Activated CD8-positive, alpha-beta T cell treated with anti-CD3 and anti-CD28 coated beads for 36 hours (primary cell): ENCODE measurements at places on chromosomes 2 and 18. TPM values are rescaled to one million over a fixed set of nuclear protein-coding genes. Genes with fewer than 3 reads are reported as not detected.

- DNase-seq = no peak
- no peaks in the 10 kb centered on the region for H3K27me3 ChIP-seq
- H3K36me3 ChIP-seq = peaks cover 19% of the 10 kb centered on the region
- no peak overlapping the region for H3K4me3 ChIP-seq
These were observed 49.2 kb downstream of the NPAS2 start for GRCh38 chr2:100869120-100869519.

- no peaks in the 10 kb centered on the region for H3K27me3 ChIP-seq
- DNase-seq = no peak
These were observed 435.5 kb upstream of the CRIM1 start for GRCh38 chr2:35920061-35920460.

GRCh38 chr2:226738821-226739544, 60.6 kb downstream of the IRS1 start:
- H3K27me3 ChIP-seq = no peaks in the 10 kb centered on the region
- no peak for DNase-seq
- H3K27ac ChIP-seq = no peak overlapping the region
- H3K4me3 ChIP-seq = no peak overlapping the region
- H3K36me3 ChIP-seq = peaks cover 2% of the 10 kb centered on the region

DNA sequence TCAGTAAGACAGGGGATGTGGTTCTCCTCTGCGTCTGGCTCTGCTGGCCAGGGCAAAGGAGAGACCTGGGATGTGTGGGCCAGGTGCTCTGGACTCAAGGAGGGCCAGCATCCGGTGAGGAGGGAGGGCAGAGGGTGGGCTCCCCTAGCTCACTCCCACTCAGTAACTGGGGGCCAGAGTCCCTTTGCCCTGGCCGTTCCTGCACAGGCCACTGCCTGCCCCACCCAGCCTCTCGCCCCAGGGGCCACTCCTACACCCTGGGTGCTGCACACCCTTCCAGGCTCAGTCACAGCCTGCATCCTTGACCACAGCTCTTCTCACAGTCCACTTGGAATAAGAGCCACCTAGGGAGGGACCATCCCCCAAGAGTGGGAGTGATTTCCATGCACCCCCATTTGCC, 41.0 kb downstream of the SNED1 start:
- no peaks in the 10 kb centered on the region for H3K36me3 ChIP-seq
- H3K27ac ChIP-seq = no peak overlapping the region
- H3K27me3 ChIP-seq = no peaks in the 10 kb centered on the region
- no peak overlapping the region for H3K4me3 ChIP-seq

- H3K27me3 ChIP-seq = peaks cover 1% of the 10 kb centered on the region
- no peak overlapping the region for H3K4me3 ChIP-seq
- no peaks in the 10 kb centered on the region for H3K36me3 ChIP-seq
- no peak for DNase-seq
- no peaks in the 10 kb centered on the region for H3K4me1 ChIP-seq
These were observed 109.4 kb downstream of the PARD3B start for GRCh38 chr2:204654669-204655068.

DNA sequence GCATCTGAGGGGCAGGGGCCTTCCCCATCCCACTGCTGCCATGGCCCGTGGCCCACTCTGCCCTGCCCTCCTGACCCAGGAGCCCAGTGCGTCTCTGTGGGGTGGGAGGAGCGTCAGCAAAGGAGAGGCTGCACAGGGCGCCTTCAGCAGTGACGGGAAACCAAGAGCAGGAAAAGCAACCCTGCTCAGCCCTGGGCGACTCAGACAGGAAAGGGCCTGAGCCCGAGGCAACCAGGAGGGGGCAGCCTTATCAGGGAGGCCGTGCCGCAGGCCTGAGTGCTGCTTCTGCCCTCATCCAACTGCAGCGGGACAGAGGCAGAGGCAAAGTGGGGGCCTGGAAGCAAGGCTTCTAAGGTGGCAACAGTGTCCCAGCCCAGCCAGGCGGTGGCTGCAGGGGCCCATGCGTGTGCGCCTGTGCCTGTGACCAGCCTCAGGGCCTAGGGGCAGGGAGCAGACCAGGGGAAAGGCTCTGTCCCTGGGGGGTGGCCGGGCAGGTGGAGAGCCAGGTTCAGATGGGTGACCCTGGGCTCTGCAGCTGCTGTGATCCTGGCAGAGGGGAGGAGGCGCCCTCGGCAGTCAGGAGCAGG, 23.3 kb upstream of the ALPI start:
- H3K27ac ChIP-seq = no peak overlapping the region
- no peak overlapping the region for H3K4me3 ChIP-seq
- DNase-seq = no peak
- no peaks in the 10 kb centered on the region for H3K27me3 ChIP-seq
- no peaks in the 10 kb centered on the region for H3K4me1 ChIP-seq
- no peaks in the 10 kb centered on the region for H3K36me3 ChIP-seq

- no peak overlapping the region for H3K27ac ChIP-seq
- H3K27me3 ChIP-seq = no peaks in the 10 kb centered on the region
- H3K36me3 ChIP-seq = peaks cover 25% of the 10 kb centered on the region
- H3K4me3 ChIP-seq = no peak overlapping the region
These were observed 141.1 kb downstream of the EIPR1 start for GRCh38 chr2:3236300-3237045.

DNA sequence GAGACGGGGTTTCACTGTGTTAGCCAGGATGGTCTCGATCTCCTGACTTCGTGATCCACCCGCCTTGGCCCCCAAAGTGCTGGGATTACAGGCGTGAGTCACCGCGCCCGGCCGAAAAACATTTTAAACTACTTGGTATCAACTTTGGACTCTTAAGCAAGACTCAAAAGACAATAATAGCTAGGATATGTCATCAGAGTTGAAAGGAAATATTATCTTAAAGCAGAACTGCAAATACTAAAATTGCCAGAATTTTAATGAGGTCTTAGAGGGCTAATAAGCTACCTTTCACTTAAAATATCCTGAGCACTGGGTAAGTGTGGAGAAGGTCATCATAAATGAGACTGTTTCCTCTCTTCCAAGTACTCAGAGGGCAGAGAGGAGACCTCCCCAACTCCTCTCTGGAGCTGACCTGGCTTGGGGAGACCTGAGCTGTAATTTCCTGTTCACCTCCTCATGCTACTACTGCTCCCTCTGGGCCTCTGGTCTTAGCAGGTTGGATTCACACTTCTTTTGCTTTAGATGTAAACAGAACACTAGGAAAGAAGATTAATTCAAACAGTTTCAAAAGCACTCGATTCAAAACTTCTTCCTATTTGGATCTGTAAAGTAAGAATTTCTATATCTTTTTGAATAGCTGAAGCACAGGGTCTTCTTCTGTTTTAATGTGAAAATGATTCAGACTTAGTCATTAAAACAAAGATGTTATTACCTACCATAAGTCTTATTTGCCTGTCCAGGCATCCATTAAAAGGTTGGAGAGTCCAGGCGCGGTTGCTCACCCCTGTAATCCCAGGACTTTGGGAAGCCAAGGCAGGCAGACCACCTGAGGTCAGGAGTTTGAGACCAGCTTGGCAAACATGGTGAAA, 16.5 kb downstream of the CNRIP1 start:
- peaks cover 4% of the 10 kb centered on the region for H3K27me3 ChIP-seq
- DNase-seq = no peak

GRCh38 chr2:154402213-154402612, 296.3 kb upstream of the KCNJ3 start:
- no peaks in the 10 kb centered on the region for H3K27me3 ChIP-seq
- no peaks in the 10 kb centered on the region for H3K36me3 ChIP-seq
- DNase-seq = no peak
- H3K4me1 ChIP-seq = no peaks in the 10 kb centered on the region
- no peak overlapping the region for H3K4me3 ChIP-seq

DNA sequence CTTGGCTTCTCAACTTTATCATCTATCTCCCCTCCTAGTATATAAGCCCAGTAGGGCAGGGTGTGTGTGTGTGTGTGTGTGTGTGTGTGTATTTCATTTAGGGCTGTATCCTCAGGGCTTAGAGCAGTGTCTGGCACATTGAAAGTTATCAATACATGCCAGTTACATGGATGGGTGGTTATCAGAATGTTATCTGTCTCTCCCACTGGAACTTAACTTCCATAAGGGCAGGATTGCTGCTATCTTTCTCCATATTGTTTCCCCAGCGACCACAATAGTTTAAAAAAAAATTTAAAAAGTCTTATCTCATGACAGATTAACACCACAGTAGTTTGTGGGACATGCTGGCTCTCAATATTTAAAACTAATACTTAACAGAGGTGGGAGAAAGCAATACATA, 488.9 kb downstream of the PLCL1 start:
- H3K4me1 ChIP-seq = peaks cover 3% of the 10 kb centered on the region
- no peaks in the 10 kb centered on the region for H3K36me3 ChIP-seq
- H3K4me3 ChIP-seq = no peak overlapping the region
- no peak for DNase-seq

- no peak for DNase-seq
- H3K4me1 ChIP-seq = no peaks in the 10 kb centered on the region
- no peaks in the 10 kb centered on the region for H3K36me3 ChIP-seq
These were observed 95.9 kb downstream of the LYPD6B start for GRCh38 chr2:149134335-149134923.

GRCh38 chr2:144659731-144660275, 139.9 kb upstream of the ZEB2 start:
- H3K4me1 ChIP-seq = peaks cover 4% of the 10 kb centered on the region
- no peaks in the 10 kb centered on the region for H3K36me3 ChIP-seq
- no peak overlapping the region for H3K4me3 ChIP-seq
- no peak overlapping the region for H3K27ac ChIP-seq
- H3K27me3 ChIP-seq = no peaks in the 10 kb centered on the region
- DNase-seq = peak; percentile 72

DNA sequence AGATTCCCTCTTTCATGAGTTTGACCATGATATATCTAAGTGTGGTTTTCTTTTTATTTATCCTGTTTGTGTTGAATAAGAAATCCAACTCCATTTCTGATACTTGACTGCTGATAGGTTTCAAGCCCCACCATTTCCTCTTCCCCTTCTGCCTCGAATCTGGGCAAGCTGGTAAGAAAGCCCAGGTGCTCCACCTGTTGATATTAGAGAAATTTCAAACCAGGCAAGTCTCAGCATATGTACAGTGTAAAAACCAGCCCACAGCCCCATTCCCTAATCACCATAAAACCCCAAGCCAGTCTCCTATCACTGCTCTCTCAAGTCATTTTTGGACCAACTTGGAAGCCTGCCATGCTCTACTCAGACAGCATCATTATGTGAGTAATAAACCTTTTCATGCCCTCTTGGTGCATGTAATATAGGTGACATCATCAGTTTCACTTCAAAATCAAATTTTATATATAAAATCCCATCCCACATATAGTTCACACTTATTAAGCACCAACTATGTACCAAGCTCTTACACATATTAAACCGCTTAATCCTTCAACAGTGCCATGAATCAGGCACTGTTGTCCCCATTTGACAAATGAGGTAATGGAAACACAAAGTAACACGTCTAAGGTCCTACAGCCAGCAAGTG, 46.6 kb downstream of the SMAD2 start:
- H3K36me3 ChIP-seq = peaks cover 67% of the 10 kb centered on the region
- no peaks in the 10 kb centered on the region for H3K27me3 ChIP-seq
- H3K4me3 ChIP-seq = no peak overlapping the region
- peak; percentile 62 for DNase-seq

DNA sequence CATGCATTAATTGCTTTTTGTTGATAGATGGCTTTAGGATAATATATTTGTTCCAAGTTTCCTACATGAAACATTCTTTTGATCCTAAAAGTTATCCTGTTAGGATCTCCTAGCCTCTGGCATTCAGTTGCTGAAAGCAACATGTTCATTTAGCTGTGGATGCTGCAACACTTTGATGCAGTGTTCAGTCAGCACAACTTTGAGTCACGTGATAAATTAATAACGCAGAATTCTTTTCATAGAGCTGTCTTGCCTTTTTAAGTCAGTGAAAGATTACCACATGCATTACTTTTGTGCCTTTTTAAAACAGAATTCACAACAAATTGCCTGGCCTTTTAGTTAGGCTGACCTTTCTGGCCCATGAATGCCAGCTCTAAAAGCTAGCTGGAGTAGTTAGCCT, 1467.9 kb upstream of the ZEB2 start:
- no peaks in the 10 kb centered on the region for H3K4me1 ChIP-seq
- H3K4me3 ChIP-seq = no peak overlapping the region
- no peak for DNase-seq
- H3K27me3 ChIP-seq = no peaks in the 10 kb centered on the region
- H3K36me3 ChIP-seq = no peaks in the 10 kb centered on the region

DNA sequence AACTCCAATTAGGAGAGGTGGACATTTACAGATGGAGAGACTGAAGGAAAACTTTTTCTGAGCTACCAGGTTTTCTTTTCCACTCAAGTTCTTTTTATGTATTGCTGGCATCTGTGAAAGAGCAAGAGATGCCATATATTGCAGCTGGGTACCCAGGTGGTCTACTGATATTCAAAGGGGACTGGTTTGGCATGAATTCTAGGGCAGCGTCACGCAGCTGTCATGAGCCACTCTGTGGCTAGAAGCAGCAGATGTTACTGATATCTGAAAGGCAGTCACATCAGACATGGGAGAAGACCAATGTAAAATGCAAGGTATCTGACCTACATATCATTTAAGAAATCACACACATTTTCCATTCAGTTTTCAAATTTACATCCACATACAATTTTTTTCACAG, 408.8 kb downstream of the GALNT13 start:
- no peaks in the 10 kb centered on the region for H3K4me1 ChIP-seq
- DNase-seq = no peak
- H3K4me3 ChIP-seq = no peak overlapping the region
- H3K36me3 ChIP-seq = no peaks in the 10 kb centered on the region

DNA sequence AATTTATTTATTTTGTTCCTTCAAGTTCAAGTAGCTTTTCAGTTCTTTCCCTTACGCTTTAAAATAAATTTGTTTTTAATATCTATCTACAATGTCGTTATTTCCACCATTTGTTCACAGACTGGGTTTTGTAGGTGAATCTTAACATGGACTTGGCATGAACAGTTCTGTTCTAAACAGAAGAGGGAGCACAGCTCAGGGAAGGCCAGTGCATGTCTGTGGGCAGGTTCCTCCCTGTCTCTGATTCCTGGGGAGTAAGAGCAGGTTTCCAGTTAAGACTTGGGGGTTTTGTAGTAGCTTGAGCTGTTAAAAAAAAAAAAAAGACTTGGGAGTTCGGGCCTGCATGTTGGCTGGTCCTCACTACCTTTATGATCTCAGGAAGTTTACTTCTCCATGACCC, 11.1 kb downstream of the TTL start:
- DNase-seq = no peak
- no peaks in the 10 kb centered on the region for H3K27me3 ChIP-seq
- peaks cover 9% of the 10 kb centered on the region for H3K36me3 ChIP-seq
- no peaks in the 10 kb centered on the region for H3K4me1 ChIP-seq
- no peak overlapping the region for H3K4me3 ChIP-seq
- no peak overlapping the region for H3K27ac ChIP-seq

DNA sequence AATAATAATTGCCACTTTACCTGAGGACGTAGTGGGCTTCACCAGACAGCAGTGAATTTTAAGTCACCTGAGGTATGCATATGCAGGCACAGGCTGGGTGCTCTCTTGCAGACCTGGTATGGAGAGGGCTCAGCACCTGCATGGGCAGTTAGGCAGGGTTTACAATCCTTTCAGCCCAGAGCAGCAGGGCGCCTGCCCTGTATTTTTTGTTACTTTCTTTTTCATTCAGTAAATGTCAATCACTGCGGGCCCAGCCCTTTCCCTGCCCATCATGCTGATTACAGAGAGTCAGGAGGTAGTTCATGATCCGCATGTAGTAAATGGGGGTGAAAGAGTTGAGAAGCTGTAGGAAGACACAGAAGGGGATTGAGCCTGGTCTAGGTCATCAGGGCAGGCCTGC, 147.0 kb upstream of the ALPP start:
- H3K27me3 ChIP-seq = no peaks in the 10 kb centered on the region
- no peak for DNase-seq
- no peak overlapping the region for H3K4me3 ChIP-seq
- H3K4me1 ChIP-seq = peaks cover 22% of the 10 kb centered on the region
- H3K36me3 ChIP-seq = no peaks in the 10 kb centered on the region
- no peak overlapping the region for H3K27ac ChIP-seq

Gene HTRA2
- 42.0 TPM for total RNA-seq

Gene CHST9
- not detected for total RNA-seq

Gene ANKRD30BL
- not detected for total RNA-seq

Gene PRSS56
- total RNA-seq = not detected

Gene PTH2R
- not detected for total RNA-seq

Gene TCF23
- total RNA-seq = not detected

Gene EGR4
- total RNA-seq = 0.11 TPM

Gene REG3A
- total RNA-seq = not detected
